Activated T-cell treated with anti-CD3 and anti-CD28 coated beads for 48 hours (primary cell): ENCODE measurements at places on chromosomes 13 and 19.

GRCh38 chr13:38804536-38804935, 117.7 kb downstream of the FREM2 start:
- DNase-seq = no peak

DNA sequence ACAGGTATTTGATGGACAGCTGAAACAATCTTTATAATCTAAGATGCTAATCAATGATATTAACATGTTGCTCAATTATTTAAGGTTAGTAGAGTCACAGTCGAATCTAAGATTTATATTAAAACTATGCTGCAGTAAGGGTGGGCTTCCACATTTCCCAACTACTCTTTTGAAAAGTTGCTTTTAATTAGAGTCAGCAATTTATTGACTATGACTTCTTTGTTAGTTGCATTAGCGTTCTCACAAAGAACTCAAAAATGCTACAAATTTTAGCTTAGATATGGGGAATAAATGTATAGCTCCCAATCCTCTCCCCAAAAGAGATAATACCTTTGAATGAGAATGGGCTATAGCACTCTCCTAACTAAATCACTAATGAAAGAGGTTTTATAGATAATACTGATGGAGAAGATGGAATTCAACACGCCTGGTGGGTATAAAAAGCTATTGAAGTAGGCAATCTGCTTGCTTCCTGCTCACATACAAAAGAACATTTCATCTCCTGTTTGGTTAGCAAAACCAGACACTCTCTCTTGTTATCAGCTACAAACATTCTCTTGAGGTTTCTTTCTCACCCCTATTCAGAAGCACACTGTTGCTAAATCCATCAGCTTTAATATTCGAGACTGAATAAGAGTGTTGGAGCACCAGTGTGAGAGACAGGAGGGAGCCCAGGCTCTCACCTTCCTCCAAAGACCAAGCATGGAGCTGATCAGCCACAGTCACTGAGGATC, 2.4 kb upstream of the FLT1 start:
- no peak for DNase-seq

DNA sequence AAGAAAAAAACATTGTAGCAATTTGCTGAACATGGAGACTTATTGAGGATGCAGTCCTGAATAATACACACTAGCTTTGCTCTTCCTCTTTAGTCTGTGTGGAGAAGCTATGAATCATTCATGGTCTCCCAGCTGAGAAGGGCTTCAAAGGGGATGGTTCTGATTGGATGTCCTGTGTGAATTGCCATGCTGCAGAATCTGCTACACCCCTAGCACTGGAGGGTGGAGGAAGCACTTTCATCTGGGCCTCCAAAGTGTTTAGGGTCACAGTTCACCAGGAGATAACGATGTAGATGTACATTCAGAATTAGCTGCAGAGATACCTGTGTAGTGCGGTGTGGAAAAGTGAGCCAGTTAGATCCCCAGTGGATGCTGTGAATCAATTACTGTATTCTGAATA, 321.1 kb upstream of the EDNRB start:
- no peak for DNase-seq

GRCh38 chr19:55212447-55212846, 3.1 kb upstream of the PTPRH start:
- peak; percentile 48 for DNase-seq

DNA sequence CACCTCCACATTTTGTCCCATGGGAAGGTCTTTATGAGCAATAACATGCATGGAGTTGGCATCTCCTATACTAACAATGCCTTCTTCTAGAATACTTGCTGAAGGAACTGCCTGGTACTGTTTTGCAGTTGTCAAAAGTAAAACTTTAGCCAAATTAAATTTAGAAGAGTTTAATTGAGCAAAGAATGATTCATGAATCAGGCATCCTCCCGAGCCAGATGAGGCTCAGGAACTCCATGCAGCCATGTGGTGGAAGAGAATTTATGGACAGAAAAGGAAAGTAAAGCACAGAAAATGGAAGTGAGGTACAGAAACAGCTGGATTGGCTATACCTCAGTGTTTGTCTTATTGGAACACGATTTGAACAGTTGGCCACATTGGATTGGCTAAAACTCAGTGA, 1081.9 kb downstream of the SLITRK1 start:
- DNase-seq = no peak

DNA sequence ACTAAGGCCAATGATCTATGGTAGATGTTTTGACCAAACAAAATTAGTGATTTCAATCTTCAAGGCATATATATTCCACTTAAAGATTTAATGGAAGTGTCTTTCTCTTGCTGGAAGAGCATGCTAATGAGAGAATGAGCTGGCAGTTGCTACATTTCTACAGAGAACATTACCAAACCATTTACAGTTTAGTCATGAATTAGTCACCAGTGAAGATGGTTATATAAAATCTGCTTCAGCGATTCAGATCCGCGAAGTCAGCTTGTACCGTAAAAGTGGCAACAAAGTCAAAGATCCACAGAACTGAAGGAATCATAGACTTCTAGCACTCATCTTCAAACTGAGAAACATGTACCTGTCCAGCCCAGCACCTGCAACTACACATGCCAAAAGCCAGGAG, 156.3 kb downstream of the SLITRK5 start:
- DNase-seq = no peak

GRCh38 chr13:101989798-101990350, 412.0 kb downstream of the FGF14 start:
- no peak for DNase-seq

DNA sequence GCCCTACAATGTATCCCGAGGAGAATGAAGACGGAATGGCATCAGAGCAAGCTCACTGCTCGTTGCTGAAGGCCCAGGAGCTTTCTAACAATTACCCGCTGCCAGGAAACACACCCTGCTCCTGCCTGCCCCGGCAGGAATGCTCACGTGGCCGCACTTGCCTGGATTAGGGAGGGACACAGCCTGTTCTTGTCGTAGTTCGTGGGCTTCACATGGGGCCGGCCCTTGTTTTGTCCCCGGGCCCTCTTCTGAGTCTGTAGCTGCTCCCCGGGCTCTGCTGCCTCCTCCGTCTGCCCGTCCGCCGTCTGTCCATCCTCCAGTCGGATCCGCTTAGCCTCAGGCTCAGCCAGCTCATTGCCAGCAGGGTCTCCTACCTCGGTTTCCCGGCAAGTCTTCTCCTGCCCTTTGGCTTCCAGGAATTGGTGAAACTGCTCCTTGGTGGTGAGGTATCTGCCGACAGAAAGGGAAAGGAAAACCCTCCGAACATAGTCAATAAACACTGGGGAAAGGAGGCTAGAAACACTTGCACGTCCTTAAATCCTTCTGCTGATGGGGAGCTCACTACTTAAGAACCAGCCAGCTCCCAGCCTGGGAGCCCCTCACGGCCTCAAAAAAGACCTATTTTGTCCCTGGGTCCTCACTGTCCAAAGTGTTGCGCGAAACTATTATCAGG, 941 bp downstream of the DUS3L start:
- no peak for DNase-seq

- no peak for DNase-seq
Measured at GRCh38 chr19:34824686-34825085, 51.7 kb upstream of the ZNF599 start.

GRCh38 chr19:52662631-52663030, 24.5 kb upstream of the ZNF83 start:
- no peak for DNase-seq
